Adrenal gland (tissue), 19 donors: ENCODE measurements at places on chromosomes 2 and 18. TPM values are rescaled to one million over a fixed set of nuclear protein-coding genes. Genes with fewer than 3 reads are reported as not detected.
A peak's percentile ranks its signal among the peaks of the same experiment; 100 is the strongest.

- DNase-seq, result no peak
These were observed 2.1 kb downstream of the TRIB2 start for GRCh38 chr2:12718711-12719399.

DNA sequence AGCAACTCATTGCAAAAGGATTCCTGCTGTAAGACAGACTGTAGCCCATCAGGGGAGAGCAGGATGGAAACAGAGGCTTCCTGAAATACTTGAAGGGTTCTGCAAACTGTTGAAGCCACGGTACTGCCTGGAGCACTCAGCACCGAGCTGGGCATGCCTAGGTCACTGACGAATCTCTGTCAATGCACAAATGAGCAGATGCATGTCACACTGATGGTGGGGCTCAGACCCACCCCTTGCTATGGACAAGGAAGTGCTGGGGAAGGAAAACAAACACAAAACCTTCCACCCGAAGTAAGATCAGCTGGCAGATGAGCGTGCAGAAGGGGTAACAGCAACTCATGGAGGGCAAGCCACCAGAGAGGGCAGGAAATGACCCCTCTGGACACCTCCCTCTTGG is 136.7 kb downstream of the BCL2 start:
- no peak for DNase-seq

DNA sequence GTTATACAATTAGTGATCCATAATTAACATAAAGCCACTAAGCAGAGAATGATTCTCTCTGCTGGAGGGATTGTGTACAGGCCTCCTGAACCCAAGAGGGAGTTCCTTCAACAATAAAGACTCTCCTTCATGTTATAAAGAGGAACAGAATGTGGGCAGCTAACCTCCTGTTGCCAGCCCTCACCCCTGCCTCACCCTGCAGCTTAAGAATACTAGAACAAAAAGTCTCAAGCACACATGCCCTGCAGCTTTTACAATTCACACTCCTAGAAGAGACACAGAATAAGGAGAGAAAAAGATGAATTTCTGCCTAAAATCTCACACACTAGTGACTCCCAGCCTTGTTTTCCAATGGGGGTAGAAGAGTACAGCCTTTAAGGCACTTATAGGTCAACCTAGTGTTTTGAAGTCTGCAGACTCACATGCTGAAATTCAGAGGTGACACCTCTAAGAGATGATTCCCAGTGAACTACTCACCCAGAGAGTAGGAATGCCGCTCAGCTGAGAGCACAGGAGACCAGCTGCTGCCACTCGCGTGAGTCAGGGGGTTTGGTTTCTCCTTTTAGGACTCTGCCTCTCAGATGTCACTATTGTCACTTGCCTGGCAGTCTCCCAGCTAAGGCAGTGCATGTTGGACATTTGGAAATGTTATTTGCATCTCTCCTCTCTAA is 32.5 kb upstream of the IL1RL1 start:
- no peak for DNase-seq

DNA sequence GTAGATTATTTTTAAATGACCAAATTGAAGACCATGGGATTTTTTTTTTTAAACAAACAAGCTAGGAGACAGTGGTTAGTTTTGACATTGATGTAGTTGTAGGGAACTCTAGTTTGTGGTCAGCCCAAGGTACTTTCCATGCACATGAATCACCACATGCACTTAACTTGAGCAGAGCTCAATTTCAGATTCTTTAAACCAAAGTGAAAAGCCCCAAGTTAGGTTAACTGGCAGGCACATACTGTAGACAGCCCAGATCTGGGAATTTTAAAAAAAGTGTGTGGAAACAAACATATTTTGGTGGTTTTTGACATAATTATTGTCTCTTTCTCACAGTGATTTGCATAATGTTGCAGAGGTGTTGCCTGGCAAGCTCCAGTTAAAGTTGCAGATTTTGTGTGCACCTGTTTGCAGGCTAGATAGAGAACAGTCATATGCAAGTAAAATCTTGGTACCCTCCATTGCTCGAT is 88.4 kb downstream of the BCL2L11 start:
- DNase-seq, result no peak

DNA sequence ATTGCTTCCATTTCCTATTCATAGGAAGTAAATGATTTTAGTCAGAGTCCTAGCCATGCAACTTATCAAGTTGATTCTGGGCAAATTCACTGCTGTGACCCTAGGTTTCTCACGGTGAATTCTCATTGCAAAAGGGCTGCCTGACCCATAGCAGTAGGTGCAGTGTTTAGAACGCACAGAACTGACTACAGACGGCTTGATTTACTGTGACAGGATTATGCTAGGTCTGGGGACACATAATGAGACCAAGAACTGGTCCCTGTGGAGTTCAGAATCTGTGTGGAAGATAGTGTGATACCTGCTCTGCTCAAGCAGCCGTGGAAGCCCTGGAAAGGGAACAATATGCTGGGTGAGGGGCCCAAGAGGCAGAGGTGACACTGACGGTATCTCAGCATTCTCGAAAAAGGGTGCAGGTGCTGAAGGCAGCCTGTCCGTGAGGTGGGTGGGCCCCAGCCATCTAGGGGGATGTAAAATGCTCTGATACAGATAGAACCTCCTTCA is 46.4 kb downstream of the ABCG8 start:
- no peak for DNase-seq

GRCh38 chr2:39647104-39647765 is 18.5 kb upstream of the TMEM178A start:
- DNase-seq, result no peak

- DNase-seq, result no peak
These were observed 16.4 kb upstream of the CYP1B1 start for GRCh38 chr2:38092196-38092902.

DNA sequence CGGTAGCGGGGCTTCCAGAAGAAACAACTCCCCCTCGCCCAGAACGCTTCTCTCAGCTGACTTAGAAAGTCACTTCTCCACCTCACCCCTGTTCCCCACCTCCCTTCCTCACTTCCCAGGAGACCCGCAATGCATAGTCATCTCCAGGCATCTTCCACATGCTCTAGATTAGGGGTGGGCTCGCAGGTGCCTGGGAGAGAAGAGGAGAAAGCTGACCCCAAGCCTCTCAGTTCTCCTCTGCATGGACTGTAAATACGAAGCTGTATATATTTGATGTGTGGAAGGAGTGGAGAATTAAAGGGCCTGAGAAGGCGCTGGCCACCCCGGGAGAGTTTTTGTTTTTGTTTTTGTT is 1.8 kb downstream of the MAL start:
- DNase-seq, result no peak

DNA sequence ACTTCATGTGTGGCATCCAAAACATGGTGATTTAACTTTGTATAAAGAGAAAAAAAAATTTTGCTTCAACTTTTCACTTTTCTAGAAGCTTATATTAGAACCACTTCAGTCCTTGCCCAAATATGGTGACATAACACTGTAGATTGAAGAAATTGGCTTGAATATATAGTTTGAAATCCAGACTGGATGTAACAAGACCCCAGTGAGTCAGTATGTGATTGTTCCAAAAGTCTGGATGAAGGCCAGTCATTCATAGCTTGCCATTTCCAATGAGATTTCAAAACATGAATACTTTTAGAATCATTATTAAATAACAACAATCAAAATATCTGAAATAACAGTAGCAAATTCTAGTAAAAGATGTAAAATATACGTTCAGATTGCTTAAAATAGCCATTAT is 104.8 kb upstream of the FN1 start:
- no peak for DNase-seq

- DNase-seq, result no peak
These were observed 176.7 kb downstream of the NRP2 start for GRCh38 chr2:205858881-205859441.

DNA sequence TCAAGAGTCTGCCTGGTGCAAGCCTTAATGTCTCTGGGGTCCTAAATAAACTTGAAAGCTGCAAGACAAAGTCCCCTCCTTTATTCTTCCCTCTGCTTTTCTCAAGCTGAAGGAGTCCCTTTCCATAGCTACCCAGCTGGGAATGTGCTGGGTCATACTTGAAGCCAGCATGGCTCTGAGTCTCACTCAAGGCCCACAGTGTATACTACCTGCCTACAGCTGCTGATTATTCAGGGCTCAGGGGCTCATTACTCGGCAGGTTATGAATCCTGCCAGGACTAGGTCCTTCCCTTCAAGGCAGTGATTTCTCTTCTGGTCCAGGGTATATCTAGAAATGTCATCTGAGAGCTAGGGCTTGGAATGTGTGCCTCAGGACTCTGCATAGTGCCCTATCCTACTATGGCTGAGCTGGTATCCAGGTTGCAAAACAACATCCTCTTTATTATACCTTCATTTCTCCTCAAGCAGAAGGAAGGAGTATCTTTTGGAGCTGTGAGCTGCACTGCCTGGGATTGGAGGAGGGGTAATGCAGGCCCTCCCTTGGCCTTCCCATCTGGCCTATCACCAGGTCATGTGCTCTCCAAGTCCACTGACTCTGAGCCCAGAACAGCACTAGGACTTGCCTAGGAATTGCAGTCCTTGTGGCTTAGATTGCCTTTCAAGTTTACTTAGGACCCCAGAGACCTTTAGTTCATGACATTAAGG is 22.3 kb downstream of the IL1RN start:
- no peak for DNase-seq

GRCh38 chr2:218289639-218290315 is 2.5 kb downstream of the TMBIM1 start:
- peak; percentile 59 for DNase-seq

DNA sequence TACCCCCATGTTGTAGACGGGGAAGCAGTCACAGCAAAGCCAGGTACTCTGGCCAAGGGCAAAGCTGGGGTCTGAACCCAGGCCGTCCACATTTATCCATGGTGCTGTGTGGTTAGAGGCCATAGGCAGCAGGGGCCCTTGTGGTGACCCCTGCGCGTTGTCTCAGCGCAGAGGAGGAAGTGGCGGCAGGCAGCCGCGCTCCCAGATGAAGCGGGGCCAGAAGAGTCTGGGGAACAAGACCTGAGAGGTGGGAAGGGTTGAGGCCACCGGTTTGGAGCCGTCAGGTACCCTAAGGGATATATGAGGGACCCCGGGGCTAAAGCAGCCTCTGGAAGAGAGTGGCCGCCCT is 770 bp downstream of the ZNF396 start:
- no peak for DNase-seq

DNA sequence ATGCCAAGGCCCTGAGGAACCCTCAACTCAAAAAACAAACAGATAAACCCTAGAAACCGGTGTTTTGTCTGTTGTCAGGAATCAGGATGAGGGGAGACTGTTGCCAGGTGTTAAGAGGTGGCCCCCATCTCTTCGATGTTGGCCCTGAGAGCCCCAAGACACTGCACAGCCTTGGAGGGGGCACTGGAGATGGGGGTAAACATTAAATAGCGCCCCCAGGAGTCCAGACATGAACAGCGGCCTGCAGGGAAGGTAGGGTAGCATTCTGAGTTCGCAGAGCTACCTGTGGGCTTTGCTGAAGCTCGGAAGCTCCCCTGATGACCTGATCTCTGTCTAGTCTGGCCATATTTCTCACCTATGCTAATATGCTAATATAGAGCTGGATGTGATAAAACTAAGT is 97.6 kb upstream of the SMAD2 start:
- DNase-seq, result no peak

SCYGR6 gene
- not detected for polyA plus RNA-seq

SLC30A3 gene
- polyA plus RNA-seq, result 0.27 TPM

EPB41L3 gene
- 53.3 TPM for polyA plus RNA-seq

TBR1 gene
- not detected for polyA plus RNA-seq

ODC1 gene
- polyA plus RNA-seq, result 10.2 TPM

ZSWIM2 gene
- 0.13 TPM for polyA plus RNA-seq

PRSS56 gene
- 0.07 TPM for polyA plus RNA-seq

TSHZ1 gene
- polyA plus RNA-seq, result 7.7 TPM

SOX11 gene
- polyA plus RNA-seq, result not detected
